ENCODE measurements at places on chromosomes 6 and 20.

GRCh38 chr6:34346175-34347119 is 46.0 kb downstream of the NUDT3 start:
- DNase-seq = no peak

DNA sequence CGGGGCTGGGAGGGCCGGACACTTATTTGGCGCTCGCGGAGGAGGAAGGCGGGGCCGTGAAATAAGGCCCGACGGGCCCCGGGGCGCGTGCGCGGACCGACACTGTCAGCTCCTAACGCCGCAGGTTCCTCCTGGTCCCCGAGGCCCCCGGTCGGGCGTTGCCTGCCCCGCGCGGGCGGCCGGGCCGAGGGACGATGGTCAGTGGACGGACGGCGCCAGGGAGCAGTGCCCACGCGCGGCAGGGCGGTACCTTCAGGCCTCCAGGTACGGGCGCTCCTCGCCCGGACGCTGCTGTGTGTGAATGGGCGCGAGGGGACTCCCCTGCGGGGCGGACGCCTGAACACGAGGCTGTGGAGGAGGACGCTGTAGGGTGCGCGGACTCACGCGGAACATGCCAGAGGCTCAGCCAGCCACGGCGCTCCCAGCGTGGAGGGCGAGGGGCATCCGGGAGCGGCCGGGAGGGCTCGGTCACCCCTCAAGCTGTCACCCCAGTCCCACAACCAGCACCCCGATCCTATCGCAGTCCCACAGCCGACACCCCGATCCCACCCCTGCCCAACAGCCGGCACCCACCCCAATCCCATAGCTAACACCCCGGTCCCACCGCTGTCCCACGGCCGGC is 339 bp upstream of the GMEB2 start:
- DNase-seq = peak; percentile 92

GRCh38 chr6:65229825-65230224 is 477.2 kb downstream of the EYS start:
- no peak for DNase-seq

GRCh38 chr20:37226889-37227288 is 34.7 kb downstream of the GHRH start:
- no peak for DNase-seq

GRCh38 chr6:127458222-127458621 is 967 bp downstream of the KIAA0408 start:
- no peak for DNase-seq

DNA sequence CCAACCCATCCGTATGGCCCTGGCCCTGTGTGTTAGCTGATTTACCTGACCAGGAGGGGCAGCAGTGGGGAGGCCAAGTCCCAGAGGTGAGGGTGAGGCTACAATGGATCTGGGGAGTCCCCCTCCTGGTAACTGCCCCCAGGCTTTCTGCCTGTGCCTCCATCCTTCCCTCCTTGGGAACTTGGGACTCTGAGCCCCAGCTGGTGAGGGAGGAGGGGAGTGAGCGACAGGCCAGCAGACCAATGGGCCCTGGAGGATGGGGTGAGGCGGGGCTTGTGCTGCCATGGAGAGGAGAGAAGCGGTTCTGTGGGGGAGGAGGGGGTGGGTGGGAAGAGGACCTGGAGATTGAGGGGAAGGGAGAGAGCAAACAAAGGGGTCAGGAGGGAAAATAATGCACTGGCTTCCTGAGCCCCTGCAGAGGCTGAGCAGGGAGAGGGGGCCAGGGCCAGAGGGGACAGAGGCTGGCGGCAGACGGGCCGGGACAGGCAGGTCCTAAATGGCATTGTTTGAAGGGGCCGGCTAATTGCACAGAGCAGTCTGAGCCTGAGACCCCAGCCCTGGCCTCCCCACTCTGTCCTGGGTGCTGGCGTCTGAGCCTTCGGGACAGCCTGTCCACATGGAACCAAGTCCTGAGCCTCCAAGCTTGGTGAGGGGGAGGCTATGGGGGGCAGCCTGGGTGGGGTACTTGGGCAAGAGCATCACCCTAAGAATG is 17.5 kb downstream of the DNMT3B start:
- DNase-seq = no peak

GRCh38 chr20:56676679-56677078 is 47.6 kb downstream of the TFAP2C start:
- DNase-seq = no peak

Measured in T-helper 1 cell (primary cell).